IMR-90 (cell line): ENCODE measurements at places on chromosomes 4 and X. TPM values are rescaled to one million over a fixed set of nuclear protein-coding genes. Genes with fewer than 3 reads are reported as not detected.

DNA sequence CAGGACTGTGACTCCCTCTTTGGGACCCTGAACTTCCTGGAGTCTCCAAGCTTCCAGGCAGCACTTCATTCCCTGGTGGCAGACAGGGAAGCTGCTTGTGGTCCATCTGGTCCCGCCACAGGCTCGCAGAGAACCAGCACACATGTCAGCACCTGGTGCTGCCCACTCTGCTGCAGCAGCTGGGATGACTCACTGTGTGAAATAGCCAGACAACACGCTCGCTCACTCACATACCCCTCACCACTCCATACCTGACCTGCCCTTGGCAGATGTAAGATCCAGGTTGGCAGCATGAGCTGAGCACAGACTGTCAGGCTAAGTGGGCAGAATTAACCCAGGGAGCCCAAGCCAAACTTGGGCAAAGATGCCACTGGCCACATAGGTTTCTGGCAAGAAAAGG is 613.5 kb downstream of the PCDH18 start:
- no peaks in the 10 kb centered on the region for H3K27me3 ChIP-seq
- no peaks in the 10 kb centered on the region for H3K4me1 ChIP-seq
- no peak overlapping the region for H3K27ac ChIP-seq
- DNase-seq = no peak
- H3K36me3 ChIP-seq = no peaks in the 10 kb centered on the region

DNA sequence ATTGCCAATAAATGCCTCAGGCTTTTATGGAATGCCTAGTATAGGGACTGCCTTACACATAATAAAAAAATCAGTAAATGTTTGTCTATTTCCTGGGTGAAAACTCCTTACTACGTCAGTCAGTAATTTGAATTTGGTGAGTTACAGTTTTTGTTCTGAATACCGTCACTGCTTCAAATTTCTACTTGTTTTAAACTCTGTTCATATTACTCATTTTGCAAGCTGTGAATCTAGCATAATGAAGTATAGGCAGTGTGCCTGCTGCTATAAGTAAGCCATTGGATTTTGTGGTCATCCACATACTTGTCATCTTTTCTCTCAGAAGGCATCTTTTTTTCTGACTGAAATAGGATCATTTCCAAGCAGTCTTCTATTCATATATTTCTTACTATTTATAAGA is 43.1 kb downstream of the SYNPO2 start:
- no peaks in the 10 kb centered on the region for H3K27me3 ChIP-seq
- no peak overlapping the region for H3K4me3 ChIP-seq
- H3K27ac ChIP-seq = no peak overlapping the region
- DNase-seq = peak; percentile 20

GRCh38 chrX:16018291-16018690 is 105.1 kb upstream of the GRPR start:
- H3K27ac ChIP-seq = no peak overlapping the region
- no peaks in the 10 kb centered on the region for H3K36me3 ChIP-seq
- 0 out of 2 replicates have a peak, but pooled peaks cover 2% of the 10 kb centered on the region for H3K4me1 ChIP-seq

- peaks cover 5% of the 10 kb centered on the region for H3K4me1 ChIP-seq
- H3K27ac ChIP-seq = no peak overlapping the region
- no peaks in the 10 kb centered on the region for H3K36me3 ChIP-seq
- no peak overlapping the region for H3K4me3 ChIP-seq
- DNase-seq = no peak
Measured at GRCh38 chr4:80139671-80140070, 57.6 kb upstream of the PRDM8 start.

- H3K27me3 ChIP-seq = 0 out of 2 replicates have a peak, but pooled peaks cover 2% of the 10 kb centered on the region
- peak; percentile 33 for DNase-seq
- peaks cover 4% of the 10 kb centered on the region for H3K4me1 ChIP-seq
- H3K4me3 ChIP-seq = no peak overlapping the region
Measured at GRCh38 chrX:17567187-17567586, 170.1 kb upstream of the SCML1 start.

GRCh38 chr4:83574247-83574646 is 38.3 kb downstream of the GPAT3 start:
- no peaks in the 10 kb centered on the region for H3K27me3 ChIP-seq
- H3K4me3 ChIP-seq = no peak overlapping the region
- no peaks in the 10 kb centered on the region for H3K4me1 ChIP-seq
- no peaks in the 10 kb centered on the region for H3K36me3 ChIP-seq

- H3K27me3 ChIP-seq = no peaks in the 10 kb centered on the region
- no peaks in the 10 kb centered on the region for H3K36me3 ChIP-seq
- no peak for DNase-seq
- H3K4me3 ChIP-seq = no peak overlapping the region
Measured at GRCh38 chr4:11365039-11365438, 63.7 kb downstream of the HS3ST1 start.

- H3K27ac ChIP-seq = no peak overlapping the region
- DNase-seq = peak; percentile 85
- no peaks in the 10 kb centered on the region for H3K4me1 ChIP-seq
- no peak overlapping the region for H3K4me3 ChIP-seq
Measured at GRCh38 chrX:155819966-155820491, 61.1 kb upstream of the VAMP7 start.

GRCh38 chr4:109846395-109847098 is 1.4 kb upstream of the LRIT3 start:
- no peak overlapping the region for H3K4me3 ChIP-seq
- H3K4me1 ChIP-seq = no peaks in the 10 kb centered on the region
- no peaks in the 10 kb centered on the region for H3K36me3 ChIP-seq

DNA sequence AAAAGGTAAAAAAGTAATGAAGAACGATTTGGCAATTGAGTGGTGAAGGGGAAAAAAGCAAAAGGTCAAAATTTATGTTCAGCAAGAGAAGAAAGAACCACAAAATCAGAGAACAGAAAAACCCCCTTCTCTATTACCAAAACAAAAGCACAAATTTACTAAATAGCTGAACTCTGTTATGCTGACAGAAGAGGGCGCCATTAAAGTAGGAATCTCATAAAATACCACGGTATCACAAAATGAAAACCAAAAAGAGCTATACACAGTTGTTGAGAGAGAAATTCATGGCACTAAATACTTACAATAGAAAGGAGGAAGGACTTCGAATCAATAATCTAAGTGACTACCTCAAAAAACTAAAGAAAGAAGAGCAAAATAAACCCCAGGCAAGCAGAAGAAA is 69.6 kb upstream of the CXorf66 start:
- H3K4me3 ChIP-seq = no peak overlapping the region
- DNase-seq = no peak
- H3K4me1 ChIP-seq = no peaks in the 10 kb centered on the region
- H3K27ac ChIP-seq = no peak overlapping the region
- no peaks in the 10 kb centered on the region for H3K36me3 ChIP-seq

DNA sequence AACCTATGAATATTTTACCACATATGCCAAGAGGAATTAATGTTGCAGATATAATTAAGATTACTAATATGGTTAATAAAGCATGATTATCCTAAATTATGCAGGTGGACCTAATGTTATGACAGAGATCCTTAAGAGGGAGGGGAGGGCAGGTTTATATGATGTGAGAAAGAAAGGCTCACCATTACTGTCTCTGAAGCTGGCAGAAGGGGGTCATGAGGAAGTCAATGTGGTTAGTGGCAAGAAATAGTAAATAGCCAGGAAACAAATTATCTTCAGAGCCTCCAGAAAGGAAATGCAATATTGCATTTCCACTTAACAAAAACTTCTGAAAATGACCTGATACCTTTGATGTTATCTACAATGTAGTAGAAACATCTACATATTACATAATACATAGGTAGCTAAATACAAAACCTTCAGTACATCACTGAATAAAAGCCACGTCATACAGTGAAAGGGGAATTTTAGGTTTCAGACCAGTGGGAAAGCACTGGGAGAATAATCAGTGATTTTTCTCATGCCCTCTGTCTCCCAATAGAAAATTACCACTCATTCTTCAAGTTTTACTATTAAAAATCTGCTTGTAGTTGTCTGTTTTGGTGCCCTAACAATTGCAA is 609.2 kb downstream of the SPOCK3 start:
- H3K36me3 ChIP-seq = no peaks in the 10 kb centered on the region
- no peak for DNase-seq
- H3K27me3 ChIP-seq = no peaks in the 10 kb centered on the region
- no peaks in the 10 kb centered on the region for H3K4me1 ChIP-seq
- no peak overlapping the region for H3K4me3 ChIP-seq

- DNase-seq = peak; percentile 64
- H3K4me3 ChIP-seq = peak within 1 kb of the TSS; percentile 32
- no peaks in the 10 kb centered on the region for H3K4me1 ChIP-seq
- H3K27ac ChIP-seq = no peak within 1 kb of the TSS
Measured at GRCh38 chrX:111095974-111096895, at the start of gene PAK3. TSS of gene PAK3 (plus strand) at chrX:111096191. CDS start at chrX:111123104, 26,913 bp downstream.

- no peak overlapping the region for H3K27ac ChIP-seq
- DNase-seq = no peak
- H3K27me3 ChIP-seq = no peaks in the 10 kb centered on the region
- no peaks in the 10 kb centered on the region for H3K36me3 ChIP-seq
Measured at GRCh38 chr4:114057746-114058145, 78.3 kb upstream of the ARSJ start.

GRCh38 chr4:85496933-85497332 is 22.0 kb downstream of the ARHGAP24 start:
- H3K36me3 ChIP-seq = no peaks in the 10 kb centered on the region
- DNase-seq = peak; percentile 39
- no peak overlapping the region for H3K27ac ChIP-seq
- no peaks in the 10 kb centered on the region for H3K27me3 ChIP-seq
- no peak overlapping the region for H3K4me3 ChIP-seq
- H3K4me1 ChIP-seq = peaks cover 2% of the 10 kb centered on the region

GRCh38 chrX:259692-260355 is 21.4 kb upstream of the PLCXD1 start:
- no peaks in the 10 kb centered on the region for H3K4me1 ChIP-seq
- H3K4me3 ChIP-seq = no peak overlapping the region
- DNase-seq = no peak
- H3K36me3 ChIP-seq = no peaks in the 10 kb centered on the region
- H3K27me3 ChIP-seq = no peaks in the 10 kb centered on the region
- no peak overlapping the region for H3K27ac ChIP-seq

- no peak overlapping the region for H3K27ac ChIP-seq
- no peaks in the 10 kb centered on the region for H3K27me3 ChIP-seq
- no peaks in the 10 kb centered on the region for H3K36me3 ChIP-seq
- no peak overlapping the region for H3K4me3 ChIP-seq
Measured at GRCh38 chr4:78622253-78622979, 70.8 kb downstream of the ANXA3 start.

DNA sequence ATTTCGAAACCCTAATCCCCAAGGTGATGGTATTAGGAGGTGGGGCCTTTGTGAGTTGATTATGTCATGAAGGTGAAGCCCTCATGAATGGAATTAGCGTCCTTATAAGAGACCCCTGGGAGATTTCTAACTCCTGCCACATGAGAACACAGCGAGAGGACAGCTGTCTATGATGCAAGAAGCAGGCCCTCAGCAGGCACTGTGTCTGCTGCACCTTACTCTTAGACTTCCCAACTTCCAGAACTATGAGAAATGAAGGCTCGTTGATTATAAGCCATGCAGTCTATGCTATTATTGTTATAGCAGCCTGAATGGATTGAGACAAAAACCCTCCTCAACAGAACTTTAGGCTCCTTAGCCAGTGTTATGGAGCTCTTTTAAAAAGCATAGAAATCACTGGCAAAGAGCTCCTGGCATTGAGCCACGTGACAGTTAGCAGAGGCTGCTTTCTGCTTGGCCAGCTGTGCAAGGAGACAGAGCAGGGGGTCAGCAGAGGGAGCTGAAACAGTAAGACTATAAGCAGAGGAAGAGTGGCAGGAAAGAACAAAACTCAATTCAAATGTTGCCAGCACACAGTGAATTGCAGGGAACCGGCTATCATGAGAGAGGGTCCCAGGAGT is 219.2 kb upstream of the FAT1 start:
- H3K4me1 ChIP-seq = peaks cover 2% of the 10 kb centered on the region; the same call in 1 of the 2 replicates
- H3K27ac ChIP-seq = no peak overlapping the region
- H3K4me3 ChIP-seq = no peak overlapping the region

GRCh38 chr4:70902577-70903290 is 565 bp downstream of the MOB1B start:
- H3K27ac ChIP-seq = peak overlapping the region; percentile 88
- H3K27me3 ChIP-seq = no peaks in the 10 kb centered on the region
- DNase-seq = peak; percentile 21
- peak overlapping the region; percentile 83 for H3K4me3 ChIP-seq

DNA sequence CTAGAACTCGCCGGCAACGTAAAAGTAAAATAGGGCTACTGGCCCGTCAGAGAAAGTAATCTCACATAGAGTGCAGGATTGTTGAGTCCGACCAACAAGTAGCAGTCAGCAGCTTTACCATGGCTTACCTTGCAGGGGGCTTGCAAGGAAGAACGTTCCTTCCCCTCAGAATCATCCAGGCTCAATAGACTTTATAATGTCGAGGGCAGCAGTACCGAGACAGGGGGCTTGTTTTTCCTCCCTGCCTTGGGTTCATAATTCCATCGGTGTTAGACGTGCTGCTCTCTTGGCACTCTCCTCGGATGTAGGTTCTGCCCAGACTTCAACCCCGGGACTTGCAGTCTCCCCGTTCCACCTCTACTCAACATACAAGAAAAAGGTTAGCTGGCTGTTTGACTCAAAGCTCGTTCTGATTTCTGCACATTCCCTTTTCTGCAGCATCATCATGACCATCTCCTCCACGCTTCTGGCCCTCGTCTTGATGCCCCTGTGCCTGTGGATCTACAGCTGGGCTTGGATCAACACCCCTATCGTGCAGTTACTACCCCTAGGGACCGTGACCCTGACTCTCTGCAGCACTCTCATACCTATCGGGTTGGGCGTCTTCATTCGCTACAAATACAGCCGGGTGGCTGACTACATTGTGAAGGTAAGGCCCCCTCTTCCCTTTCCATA is 1.5 kb downstream of the SLC10A4 start:
- H3K36me3 ChIP-seq = no peaks in the 10 kb centered on the region
- no peak for DNase-seq
- H3K4me1 ChIP-seq = peaks cover 5% of the 10 kb centered on the region
- peaks cover 70% of the 10 kb centered on the region for H3K27me3 ChIP-seq
- H3K4me3 ChIP-seq = no peak overlapping the region

DNA sequence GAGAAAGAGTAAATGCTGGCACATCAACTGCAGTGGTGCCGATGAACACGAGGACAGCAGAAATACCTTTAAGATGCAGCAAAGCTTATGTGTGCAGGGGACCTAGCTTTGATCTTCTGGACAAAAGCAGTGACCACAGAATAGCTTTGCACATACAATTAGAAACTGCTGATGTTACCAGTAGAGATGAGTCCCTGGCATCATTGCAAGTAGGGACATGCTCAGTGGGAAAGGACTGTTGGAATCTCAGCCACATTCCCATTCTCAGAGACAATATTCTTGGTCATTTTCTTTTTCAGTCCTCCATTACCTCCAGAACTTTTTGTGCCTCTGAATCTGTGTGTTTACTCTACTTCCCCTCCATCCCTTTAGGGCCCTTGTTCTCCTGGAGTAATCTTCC is 16.9 kb upstream of the PDLIM3 start:
- no peak overlapping the region for H3K4me3 ChIP-seq
- H3K27ac ChIP-seq = no peak overlapping the region
- no peak for DNase-seq
- no peaks in the 10 kb centered on the region for H3K36me3 ChIP-seq
- peaks cover 9% of the 10 kb centered on the region for H3K27me3 ChIP-seq

- no peaks in the 10 kb centered on the region for H3K36me3 ChIP-seq
- H3K4me3 ChIP-seq = no peak overlapping the region
- no peak overlapping the region for H3K27ac ChIP-seq
- no peaks in the 10 kb centered on the region for H3K27me3 ChIP-seq
Measured at GRCh38 chrX:5788910-5789309, 439.8 kb downstream of the NLGN4X start.

The ALB gene
- not detected in 2 replicates for polyA plus RNA-seq

The MAP7D3 gene
- polyA plus RNA-seq = 9.7 and 10.0 TPM in 2 replicates

The ESX1 gene
- not detected in 2 replicates for polyA plus RNA-seq

The NOX1 gene
- 0.04 TPM in 1 of 2 replicates, not detected in the other for polyA plus RNA-seq

The CSAG3 gene
- polyA plus RNA-seq = not detected in 2 replicates

The MEPE gene
- not detected in 2 replicates for polyA plus RNA-seq

The VCX3B gene
- not detected in 2 replicates for polyA plus RNA-seq

The DMRTC1 gene
- not detected in 2 replicates for polyA plus RNA-seq

The ZNF185 gene
- 6.2 and 6.3 TPM in 2 replicates for polyA plus RNA-seq

The CCSER1 gene
- polyA plus RNA-seq = not detected in 2 replicates
